ENCODE measurements at places on chromosomes 2 and 18. TPM values are rescaled to one million over a fixed set of nuclear protein-coding genes. Genes with fewer than 3 reads are reported as not detected.

Gene FHOD3
- not detected for total RNA-seq

DNA sequence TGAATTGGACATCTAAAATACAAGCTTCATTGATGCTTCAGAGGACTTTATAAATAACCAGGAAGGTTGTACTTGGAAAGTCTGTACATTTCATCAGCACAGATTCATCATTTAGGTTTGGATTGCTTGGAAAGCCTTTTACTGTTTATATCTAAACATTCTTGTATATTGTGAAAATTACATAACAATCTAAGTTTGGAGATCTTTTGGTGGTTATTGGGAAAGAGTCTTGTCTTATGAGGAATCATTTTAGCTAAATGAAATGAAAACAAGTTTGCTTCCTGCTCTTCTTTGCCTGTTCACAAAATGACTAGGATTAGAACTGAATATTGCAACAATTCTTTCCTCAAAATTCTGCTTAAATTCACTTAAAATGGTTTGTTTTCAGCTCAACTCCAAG, 79.3 kb downstream of the ABI2 start:
- no peaks in the 10 kb centered on the region for H3K27me3 ChIP-seq
- peaks cover 13% of the 10 kb centered on the region for H3K36me3 ChIP-seq
- peaks cover 6% of the 10 kb centered on the region for H3K4me1 ChIP-seq
- H3K4me3 ChIP-seq: no peak overlapping the region

Gene TTR
- not detected for total RNA-seq

DNA sequence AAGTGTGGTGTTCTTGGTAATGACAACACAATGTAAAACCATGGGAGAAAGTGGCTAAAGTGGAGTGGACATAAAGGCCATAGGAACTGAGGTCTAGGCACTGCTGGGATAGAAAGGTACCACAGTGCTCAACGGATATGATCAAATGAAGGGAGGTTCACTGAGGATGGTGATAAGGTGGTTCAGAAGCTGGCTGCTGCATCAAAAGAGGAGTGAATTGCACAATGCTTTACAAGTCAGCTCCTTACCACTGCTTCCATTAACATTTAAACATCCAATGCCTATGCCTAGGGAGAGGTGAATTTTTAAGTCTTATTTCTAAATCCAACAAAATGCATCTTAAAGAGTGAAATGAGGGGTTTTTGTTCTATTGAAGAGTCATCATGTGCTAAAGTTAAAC, 100.1 kb upstream of the ITGB6 start:
- H3K4me1 ChIP-seq: peaks cover 55% of the 10 kb centered on the region
- DNase-seq: no peak
- H3K36me3 ChIP-seq: peaks cover 23% of the 10 kb centered on the region
- H3K27me3 ChIP-seq: no peaks in the 10 kb centered on the region

Gene PPM1B
- total RNA-seq: 72.7 TPM

Gene SERPINB12
- not detected for total RNA-seq

All from T-helper 17 cell (primary cell).